ENCODE measurements at places on chromosomes 6 and 20.

DNA sequence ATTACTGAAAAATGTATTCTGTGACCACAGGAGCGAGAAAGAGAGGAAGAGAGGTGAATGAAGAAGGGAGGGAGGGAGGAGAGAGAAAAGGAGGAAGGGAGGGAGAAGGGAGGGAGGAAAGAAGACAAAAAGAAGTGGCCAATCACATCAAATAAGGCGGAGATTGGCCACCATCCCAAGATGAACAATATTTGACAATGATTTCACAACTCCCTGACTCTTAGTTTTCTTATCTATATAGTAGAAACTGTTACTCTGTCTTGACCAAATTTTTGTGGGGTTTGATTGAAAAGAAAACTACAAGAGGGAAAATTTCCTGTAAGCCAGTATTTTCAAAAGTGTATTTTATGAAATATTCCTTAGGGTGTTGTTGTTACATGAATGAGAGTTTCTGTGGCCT lies 52.6 kb downstream of the FOXA2 start:
- no peak for DNase-seq

DNA sequence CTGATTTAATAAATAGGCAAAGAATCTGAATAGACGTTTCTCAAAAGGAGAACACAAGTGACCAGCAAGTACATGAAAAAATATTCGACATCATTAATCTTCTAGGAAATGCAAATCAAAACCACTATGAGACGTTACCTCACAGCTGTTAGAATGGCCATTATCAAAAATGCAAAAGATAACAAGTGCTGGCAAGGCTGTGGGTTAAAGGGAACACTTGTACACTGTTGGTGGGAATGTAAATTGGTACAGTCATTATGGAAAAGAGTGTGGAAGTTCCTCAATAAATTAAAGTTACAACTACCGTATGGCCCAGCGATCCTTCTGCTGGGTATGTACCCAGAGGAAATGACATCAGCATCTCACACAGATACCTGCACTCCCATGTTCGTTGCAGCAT lies 253.9 kb upstream of the BMP2 start:
- no peak for DNase-seq

DNA sequence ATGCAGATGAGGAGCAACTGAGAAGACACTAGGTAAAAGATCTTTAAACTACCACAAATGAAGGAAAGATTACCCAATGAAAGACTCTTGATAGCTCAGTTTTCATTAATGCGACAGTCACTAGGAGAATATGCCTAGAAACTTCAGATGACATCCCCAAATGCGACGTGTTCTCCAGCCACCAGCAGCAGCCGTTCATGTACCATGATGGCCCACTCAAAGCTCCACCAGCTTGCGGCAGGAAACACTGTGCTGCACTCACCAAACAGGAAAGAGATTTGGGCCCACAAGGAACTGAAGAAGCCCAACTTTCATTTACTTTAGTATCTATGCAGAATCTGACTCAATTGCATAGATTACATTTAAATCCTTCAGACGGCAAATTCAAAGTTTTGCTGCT lies 7.5 kb downstream of the DIDO1 start:
- no peak for DNase-seq

DNA sequence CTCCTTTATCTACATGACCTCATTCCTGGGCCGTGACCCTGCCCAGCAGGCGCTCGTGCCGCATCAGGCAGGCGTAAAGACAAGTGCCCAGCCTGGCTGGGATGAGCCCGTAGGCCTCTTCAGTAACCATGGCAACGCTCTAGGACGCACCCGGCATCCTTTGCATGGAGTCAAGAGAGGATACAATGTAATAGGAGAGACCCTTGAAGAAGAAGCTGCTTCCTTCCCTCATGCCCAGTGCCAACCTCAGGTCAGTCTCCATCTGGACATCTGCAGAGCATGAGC lies 5.0 kb upstream of the LSM14B start:
- no peak for DNase-seq

- no peak for DNase-seq
Measured at GRCh38 chr20:18585134-18585533, 2.7 kb upstream of the DTD1 start.

DNA sequence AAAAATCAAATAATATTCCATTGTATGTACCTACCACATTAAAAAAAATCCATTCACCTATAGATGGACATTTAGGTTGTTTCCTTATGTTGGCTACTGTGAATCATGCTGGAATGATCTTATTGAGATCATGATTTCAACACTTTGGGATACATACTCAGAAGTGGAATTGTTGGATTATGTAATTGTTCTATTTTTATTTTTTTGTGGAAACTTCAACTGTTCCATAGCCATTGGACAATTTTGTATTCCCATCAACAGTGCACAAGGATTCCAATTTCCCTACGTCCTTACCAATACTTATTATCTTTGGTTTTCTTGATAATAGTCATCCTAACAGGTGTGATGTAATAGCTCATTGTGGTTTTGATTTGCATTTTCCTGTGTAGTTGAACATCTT lies 834.0 kb downstream of the MAFB start:
- DNase-seq: no peak

DNA sequence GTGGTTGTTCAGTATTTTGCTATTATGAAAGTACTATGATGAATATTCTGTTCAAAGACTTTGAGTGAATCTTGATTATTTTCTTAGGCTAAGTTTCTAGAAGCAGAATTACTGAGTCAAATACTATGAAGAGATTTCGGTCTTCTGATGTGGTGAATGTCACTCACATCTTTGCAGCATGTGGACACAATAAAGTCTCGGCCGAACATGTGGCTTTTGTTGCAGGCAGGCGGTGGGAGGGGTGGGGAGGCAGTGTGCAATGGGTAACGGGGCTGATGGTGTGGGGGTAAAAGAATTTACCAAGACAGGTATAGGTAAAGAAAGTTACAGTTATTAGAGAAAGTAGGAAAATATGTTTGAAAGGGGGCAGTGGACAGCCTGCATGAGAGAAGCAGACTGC lies 156.4 kb upstream of the DTNBP1 start:
- DNase-seq: no peak

- no peak for DNase-seq
Measured at GRCh38 chr6:169912266-169913095, 161.1 kb downstream of the ERMARD start.

DNA sequence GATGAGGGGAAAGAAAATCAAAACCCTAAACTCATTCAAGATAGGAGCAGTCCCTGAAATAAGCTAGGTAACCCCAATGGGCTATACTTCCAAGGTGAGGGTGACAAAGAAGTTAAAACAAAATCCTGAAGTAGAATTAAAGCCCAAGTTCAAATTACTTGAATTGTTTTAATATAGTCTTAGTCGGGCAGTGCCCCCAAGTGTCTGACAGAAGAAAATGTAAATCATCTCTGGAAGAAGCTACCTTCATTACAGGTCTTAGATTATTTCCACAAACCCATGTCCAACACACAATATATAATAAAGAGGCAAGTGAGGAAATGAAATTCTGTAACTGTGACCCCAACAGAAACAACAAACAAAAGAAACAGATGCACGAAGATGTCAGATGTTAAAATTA lies 36.8 kb upstream of the L3MBTL3 start:
- DNase-seq: no peak

DNA sequence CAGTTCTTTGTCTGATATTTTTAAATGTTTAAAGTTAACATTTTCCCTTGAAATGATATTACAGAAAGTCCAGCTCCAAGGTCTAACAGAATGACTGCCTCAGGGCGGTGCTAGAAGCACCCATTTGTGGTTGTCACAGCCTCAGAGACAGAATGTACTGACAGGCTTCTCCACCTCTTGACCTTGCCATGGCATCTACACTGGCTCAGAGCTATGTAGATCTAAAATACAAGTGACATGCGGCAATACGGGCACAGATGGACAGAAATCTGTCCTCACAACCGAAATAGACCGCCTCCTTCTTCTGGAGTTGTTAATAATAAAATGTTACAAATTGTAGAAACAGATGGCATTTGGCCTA lies 167.2 kb upstream of the THEMIS start:
- DNase-seq: no peak

- DNase-seq: no peak
Measured at GRCh38 chr20:8060977-8061376, 41.4 kb upstream of the TMX4 start.

GRCh38 chr6:34908194-34908593 lies 19.1 kb downstream of the ANKS1A start:
- DNase-seq: no peak

DNA sequence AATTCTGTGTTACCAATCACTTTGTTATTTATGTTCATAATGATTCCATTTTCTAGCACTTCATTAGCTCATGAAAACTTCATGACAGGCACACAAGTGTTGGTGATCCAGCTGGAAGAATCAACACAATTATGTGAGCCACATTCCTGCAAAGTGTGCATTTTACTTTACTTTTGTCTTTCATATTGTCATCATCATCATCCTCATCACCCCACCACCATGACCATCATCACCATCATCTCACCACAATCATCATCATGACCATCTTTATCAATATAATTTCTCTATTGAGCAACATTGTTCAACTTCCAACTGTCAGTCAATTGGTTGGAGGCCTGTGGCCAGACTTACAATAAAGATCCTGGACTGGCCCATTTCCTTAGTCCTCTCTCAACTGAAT lies 159.4 kb upstream of the PRSS16 start:
- no peak for DNase-seq

- no peak for DNase-seq
Measured at GRCh38 chr20:19322061-19322985, 109.9 kb downstream of the SLC24A3 start.

DNA sequence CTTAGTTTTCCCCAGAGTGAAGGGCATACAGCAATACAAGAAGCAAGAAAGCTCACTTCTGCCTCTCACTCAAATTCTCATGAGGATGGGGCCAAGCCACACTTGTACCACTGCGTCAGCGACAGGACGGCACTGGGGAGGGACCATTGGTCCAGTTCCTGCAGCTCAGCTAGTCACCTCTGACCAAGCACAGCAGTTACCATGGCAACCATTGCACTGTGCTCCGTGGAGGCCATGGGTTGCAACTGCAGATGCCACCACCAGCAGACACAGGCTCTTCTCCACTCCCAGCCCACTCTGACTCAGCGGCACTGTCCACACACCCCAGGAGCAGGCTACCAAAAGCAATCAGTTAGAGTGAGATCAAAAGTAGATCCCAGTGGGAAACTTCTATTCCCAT lies 441.1 kb upstream of the ARID1B start:
- no peak for DNase-seq

GRCh38 chr20:61659246-61659993 lies 406.3 kb downstream of the TAF4 start:
- no peak for DNase-seq

DNA sequence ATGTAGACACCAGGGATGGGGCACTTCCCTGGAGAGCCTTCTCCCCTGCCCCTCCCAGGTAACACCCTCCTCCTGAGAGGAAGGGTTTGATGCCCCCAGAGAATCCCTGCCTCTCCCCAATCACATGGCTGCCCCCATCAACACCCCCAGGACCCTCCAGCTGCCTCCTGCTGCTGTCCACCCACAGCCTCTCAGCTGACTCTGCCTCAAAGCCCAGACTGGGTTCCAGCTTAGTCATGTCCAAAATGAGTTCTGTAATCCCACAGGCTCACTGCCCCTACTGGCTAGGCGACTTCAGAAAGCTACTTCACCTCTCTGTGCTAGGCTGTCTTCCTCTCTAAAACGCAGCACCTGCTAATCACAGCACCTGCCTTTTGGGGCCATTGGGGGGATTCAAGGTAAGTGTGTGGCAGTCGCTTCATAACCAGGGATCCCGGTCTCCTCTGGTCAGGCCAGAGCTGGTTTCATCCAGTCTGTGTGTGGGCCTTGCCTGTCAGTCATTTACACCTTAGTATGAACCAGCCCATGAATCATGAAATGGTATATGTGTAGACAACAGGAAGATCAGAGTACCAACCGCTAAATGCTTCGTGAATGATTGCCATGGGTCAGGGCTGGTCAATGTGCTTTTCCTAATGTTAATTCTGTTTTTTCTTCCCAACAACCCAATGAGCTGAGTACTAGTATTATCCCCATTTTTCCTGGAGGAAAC lies 40.4 kb downstream of the TFEB start:
- DNase-seq: no peak

DNA sequence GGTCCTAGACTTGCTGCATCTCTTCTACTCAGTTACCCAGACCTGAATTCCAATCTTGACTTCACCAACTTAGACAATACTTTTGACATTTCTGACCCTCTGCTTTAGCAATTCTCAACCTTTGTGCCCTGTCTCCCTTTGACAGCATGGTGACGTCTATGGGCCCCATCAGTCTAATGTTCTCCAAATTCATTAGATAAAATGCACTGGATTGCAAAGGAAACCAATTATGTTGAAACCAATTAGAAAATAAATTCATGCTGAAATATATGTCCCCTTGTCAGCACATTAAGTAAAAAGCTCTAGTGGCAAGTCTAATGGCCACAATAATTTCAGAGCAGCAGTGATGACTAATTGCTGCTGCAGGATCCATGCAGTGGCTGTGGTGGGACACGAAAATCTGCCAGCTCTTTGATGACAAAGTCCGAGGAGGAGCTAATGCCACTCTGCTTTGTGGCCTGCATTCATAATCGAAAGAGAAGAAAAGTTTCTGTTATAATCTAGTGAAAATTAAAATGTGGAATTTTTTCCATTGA lies 64.0 kb downstream of the BFSP1 start:
- no peak for DNase-seq

GRCh38 chr20:34012330-34012729 lies 18.6 kb downstream of the RALY start:
- no peak for DNase-seq

GRCh38 chr6:11412011-11412424 lies 125.5 kb upstream of the TMEM170B start:
- no peak for DNase-seq

GRCh38 chr6:135093578-135093977 lies 39.0 kb upstream of the HBS1L start:
- no peak for DNase-seq

DNA sequence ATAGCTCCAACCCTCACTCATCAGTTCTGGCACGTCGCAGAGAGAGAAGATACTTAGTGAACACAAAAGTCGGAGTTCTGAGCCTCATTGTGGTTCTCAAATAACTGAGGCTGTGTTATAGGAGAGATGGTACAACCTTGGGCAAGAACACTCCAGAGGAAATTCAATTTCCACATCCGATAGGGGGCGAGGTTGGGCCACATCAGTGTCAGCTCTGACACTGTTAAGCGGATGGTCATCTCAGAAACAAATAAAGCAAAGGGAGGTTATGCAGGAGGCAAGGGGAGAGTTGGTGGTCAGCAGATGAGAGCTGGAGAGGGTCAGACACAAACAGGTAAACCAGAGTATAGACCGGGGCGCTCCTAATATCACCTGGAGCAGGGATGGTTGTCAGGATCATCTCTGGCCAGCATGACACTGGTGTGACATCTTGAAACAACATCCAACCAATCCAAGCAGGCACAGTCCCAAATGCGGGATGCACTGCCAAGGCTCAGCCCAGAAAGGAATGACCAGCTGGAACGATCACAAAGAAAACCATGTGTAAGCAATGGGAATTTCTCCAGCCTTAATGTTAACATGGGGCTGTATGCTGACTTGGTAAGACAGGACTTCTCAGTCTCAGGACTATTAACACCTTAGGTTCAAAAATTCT lies 331.8 kb downstream of the HACE1 start:
- no peak for DNase-seq

- no peak for DNase-seq
Measured at GRCh38 chr6:6412700-6413099, 92.2 kb upstream of the F13A1 start.

Measured in NK-92 treated with Interleukin-12 subunit alpha and Interleukin-12 subunit beta, amount 100 ng/mL, for 24 hours (cell line).